ENCODE measurements at places on chromosomes 11 and 22. TPM values are rescaled to one million over a fixed set of nuclear protein-coding genes. Genes with fewer than 3 reads are reported as not detected.

The AGBL2 gene
- 5.9 TPM for total RNA-seq

GRCh38 chr22:48805516-48805915 lies 1022.2 kb downstream of the BRD1 start:
- no peak for DNase-seq

- no peak for DNase-seq
Observed at GRCh38 chr11:102676084-102676483, 29.5 kb downstream of the MMP27 start.

- no peak for DNase-seq
Observed at GRCh38 chr11:115408036-115408921, 95.9 kb downstream of the CADM1 start.
